ENCODE measurements at places on chromosomes 16 and 17.

DNA sequence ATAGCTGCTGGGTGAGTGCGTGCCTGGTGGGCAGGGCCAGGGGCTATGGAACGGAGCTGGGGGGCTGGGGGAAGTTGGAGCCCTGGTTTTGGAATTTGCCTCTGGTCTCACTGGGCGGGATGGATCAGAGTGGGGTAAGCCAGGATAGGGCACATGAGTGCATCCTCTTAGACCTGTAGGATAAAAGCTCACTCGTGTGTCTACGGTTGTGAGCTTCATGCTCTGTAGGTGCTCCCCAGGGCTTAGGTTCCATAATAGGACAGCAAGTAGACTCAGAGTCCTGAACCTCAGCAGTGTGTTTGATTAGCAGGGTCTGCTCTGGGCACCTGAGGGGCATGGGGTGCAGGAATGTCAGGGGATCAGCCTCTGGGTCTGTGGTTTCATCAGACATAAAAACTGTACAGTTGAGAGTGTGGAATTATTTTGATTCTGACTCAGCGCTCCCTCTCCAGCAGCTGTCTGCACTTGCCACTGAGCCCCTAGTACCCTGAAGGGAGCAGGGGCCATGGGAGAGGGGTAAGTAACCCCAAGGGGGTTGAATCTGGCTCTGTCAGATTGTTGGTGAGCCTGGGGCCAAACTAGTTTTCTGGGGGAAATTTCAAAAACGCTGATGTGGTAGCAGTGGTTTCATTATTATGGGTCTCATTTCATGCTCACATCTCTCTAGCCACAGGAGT lies 84.2 kb upstream of the LGALS9 start:
- no peak for DNase-seq

DNA sequence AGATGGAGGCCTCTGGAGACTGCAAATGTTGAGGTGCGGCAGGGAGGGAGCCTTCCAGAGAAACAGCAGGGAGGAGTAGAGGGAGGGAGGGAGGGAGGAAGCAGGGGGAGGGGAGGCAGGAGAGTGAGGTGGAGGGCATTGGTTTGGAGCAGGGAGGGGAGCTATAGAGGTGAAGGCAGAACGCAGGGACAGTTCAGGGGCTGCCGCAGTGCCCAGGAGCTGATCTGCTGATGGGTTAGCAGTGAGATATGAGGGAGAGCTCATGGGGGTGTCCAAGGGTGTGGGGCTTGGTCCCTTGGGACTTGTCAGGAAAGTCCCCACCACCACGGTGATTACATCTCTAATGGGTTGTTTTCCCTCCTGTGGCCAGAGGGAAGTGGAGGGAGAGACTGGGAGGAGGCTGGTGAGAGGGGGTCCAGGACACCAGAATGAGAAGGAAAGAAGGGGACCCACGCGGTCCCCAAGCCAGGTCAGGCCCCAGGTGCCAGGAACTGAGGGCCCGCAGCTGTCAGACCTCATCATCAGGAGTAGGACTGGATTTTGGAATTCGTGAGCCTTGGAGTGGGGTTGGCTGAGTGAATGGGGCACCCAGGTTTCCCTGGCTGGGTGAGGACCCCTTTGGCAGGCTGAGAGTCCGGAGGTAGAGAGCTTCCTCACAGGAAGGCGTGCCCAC lies 11.2 kb downstream of the CA4 start:
- DNase-seq, result no peak

DNA sequence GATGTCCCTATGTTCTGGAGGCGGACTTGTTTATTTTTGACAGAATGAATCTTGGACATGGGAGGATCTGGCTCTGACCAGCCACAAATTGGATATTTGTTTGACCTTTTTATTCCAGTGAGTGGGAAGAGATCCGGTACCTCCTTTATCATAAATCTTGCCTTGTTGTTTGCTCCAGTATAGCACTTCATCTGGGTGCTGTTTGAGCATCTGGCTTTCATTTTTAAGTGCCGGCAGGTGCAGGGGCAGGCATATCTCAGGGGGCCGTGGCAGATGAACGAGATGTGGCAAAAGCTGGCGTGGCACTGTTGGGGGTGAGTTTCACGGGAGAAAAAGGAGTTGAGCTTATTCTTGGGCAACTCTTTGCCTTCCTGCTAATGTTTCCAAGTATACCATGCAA lies 37.8 kb downstream of the MSI2 start:
- DNase-seq, result no peak

- no peak for DNase-seq
Measured at GRCh38 chr17:8142887-8143580, 9.2 kb downstream of the PER1 start.

DNA sequence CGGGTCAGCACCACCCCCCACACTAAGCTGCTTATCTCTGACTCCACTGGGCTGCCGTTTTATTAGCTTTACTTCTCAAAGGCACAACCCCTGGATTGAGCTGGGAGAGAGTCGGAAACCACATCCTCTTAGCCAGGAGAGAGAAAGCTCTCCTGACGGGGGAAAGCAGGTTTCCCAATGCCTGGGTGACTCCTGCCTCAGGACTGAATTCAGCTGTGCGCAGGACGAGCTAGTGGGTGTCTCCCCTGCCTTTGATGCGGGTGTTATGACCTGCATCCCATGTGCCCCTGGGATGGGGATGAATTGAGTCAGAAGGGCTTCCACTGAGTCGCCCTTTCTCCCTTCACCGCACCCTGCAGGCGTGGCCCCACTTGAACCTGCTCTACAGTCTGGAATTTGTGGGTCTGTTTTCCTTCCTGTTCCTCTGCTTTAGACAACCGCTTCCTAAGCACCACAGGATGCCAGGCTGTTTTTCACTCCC lies 819.2 kb upstream of the EEF2KMT start:
- DNase-seq, result no peak

DNA sequence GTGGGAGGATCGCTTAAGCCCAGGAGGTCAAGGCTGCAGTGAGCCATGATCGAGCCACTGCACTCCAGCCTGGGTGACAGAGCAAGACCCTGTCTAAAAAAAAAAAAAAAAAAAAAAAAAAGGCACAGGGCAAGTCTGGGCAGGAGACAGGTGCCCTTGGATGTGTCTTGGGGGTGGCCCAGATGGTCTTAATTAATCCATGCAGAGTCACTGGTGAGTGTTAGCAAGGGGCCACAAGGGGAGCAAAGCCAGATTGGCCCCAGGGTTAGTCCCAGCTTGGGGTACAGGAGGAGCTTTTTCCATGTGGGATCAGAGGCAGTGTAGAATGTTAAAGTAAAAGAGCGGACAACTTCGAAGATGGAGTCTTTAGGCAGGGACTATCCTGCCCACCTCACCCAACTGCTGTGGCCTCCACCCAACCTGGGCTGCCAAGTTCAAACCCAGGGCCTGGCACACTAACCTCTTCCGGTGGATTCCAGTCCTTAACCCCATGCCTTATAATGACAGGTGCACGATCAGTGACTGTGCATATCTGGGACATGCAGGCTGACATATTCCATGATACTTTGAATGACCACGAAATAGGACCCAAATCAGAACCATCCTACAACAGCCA lies 32.2 kb upstream of the MFSD6L start:
- no peak for DNase-seq

DNA sequence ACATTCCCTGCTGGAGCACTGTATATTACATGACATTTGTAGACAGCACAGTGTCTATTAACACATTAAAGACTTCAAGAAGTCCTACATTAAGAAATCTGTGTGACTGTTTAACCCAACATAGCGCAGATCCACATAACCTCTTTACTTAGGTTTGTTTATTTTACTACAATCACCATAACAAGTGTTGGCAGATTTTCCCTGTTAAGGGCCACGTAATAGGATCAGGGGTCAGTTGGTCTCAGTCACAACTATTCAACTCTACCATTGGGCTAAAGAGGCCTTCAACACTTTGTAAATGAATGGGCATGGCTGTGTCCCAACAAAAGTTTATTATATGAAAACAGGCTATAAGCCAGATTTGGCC lies 51.3 kb upstream of the ADORA2B start:
- DNase-seq, result no peak

DNA sequence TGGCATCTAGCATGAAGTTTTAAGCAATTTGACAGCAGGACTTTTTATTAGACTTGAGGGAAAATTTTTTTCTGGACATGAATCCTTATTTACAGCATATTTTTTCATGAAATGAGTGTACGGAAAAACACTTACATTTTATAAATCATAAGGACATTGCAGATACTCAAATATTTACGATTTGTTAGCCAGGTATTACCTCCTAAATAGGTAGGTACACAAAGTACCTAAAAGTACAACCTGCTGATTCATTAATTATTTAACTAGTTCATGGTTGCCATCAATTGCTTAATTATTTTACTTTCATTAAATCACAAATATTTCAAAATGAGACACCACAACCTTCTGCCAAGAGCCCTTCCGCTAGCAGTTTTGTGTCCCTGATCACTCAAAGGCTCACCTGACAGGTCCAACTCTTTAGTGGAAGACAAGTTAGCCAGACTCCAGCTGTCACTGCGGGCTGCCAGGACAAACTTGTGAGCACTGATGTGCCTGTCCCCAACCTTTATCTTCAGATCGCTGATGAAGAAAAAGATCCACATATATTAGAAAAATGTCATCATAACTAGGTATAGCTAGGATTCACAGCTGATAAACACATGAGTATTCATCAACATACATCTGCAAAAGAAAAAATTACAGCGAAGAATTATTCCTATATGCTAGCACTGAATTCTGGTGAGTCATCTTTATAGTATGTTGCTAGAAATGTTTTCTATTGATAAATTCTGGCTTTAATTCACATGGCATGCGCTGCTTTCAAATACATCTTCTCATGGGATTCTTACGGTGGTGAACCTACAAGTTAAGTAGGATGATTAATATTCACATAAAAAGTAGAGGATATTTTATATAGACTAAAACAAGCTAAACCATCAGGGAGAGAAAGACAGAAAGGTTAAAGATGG lies 28.2 kb downstream of the ANKFY1 start:
- no peak for DNase-seq

GRCh38 chr17:21286066-21286770 lies 1.7 kb downstream of the MAP2K3 start:
- DNase-seq, result no peak

GRCh38 chr17:19023209-19023999 lies 18.8 kb upstream of the FAM83G start:
- DNase-seq, result no peak

DNA sequence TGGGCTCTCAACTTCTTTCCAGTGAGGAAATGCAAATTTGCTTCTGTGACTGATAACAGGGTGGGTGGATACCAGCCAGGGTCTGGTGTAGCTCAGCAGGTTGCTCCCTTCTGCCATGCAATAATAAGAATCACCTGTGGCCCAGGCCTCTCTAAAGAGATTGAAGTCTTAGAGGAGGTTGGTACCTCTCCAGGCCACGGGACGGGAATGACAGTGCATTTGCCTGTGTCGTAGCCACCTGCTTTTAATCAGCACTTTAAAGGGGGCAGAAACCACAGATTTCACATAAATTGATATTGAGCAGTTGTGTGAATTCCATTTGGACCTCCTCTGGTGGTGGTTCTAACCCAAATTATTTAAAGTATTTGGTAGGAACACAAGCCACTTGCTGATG lies 246.9 kb downstream of the PRKCA start:
- DNase-seq, result no peak

DNA sequence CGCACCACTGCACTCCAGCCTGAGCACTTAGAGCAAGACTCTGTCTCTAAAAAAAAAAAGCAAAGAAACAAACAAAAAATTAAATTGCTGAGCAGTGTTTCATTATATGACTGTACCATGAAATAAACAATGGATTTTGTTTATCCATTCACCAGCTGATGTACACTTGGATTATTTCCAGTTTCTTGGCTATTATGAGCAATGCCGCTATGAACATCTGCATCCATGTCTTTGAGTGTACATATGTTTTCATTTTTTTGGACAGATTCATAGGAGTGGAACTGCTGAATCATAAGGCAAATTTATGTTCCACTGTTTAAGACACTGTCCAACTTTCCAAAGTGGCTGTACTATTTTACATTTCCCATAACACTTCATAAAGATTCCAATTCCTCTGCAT lies 8.0 kb downstream of the RNF157 start:
- no peak for DNase-seq

- no peak for DNase-seq
Measured at GRCh38 chr17:73744411-73744810, 100.2 kb upstream of the SDK2 start.

GRCh38 chr17:14214271-14214670 lies 22.4 kb downstream of the CDRT15 start:
- no peak for DNase-seq

DNA sequence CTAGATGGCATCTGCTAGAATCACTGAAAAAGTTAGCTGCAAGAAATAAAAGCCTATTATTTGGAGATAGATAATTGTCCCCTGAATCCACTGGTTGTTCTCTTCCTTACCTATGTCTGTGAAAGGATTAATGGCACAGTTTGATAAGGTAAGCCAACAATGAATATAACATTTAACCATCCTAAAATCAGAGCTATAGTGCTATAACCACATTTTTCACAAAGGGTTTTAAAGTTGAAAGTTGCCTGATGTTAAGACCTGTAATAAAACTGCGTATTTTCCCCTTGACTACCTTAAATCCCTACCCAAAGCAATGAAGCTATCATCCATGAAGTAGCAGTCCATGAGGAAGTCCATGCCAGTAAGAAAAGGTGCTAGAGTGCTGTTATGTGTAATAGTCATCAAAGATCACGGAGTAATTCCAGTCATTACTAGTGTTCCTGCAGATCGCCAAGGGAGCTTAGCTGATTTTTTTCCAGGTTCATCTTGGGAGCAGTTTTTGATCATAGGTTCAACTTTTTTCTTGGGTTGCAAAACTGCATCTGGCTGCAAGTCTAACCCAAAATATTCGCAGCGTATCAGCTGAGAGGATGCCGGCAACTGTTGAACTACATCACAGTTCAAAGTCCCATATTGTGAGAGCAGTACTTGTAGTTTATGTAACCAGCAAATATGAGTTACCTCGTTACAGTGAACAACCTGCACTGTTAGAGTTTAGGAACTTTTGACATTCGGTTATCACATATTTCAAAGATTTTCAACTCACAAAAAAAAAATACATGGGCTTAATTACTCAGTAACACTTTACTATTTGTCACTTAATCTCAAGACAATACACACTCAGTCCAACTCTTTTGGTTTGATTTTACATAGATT lies 18.2 kb upstream of the RSL1D1 start:
- no peak for DNase-seq

- no peak for DNase-seq
Measured at GRCh38 chr17:27550291-27550930, 80.6 kb upstream of the LGALS9 start.

GRCh38 chr17:935485-935884 lies 44.1 kb downstream of the NXN start:
- DNase-seq, result no peak

Data from activated T-helper 9 cell treated with anti-CD3 and anti-CD28 coated beads, Interleukin-2, amount 50 U/mL, for 16 hours (primary cell).